Activated naive CD4-positive, alpha-beta T cell treated with anti-CD3 and anti-CD28 coated beads, Interleukin-2, amount 10 ng/mL, durations not matched to agents 7 days and 5 days (primary cell): ENCODE measurements at places on chromosomes 12 and 14.

- no peaks in the 10 kb centered on the region for H3K27me3 ChIP-seq
- H3K4me3 ChIP-seq, result no peak overlapping the region
- H3K27ac ChIP-seq, result peak overlapping the region; percentile 86
- DNase-seq, result peak; percentile 37
- H3K4me1 ChIP-seq, result peaks cover 85% of the 10 kb centered on the region
These were observed 183.8 kb upstream of the HIF1A start for GRCh38 chr14:61511558-61511948.

- DNase-seq, result no peak
- H3K4me3 ChIP-seq, result no peak overlapping the region
- H3K27me3 ChIP-seq, result peaks cover 79% of the 10 kb centered on the region
- no peaks in the 10 kb centered on the region for H3K36me3 ChIP-seq
- H3K4me1 ChIP-seq, result no peaks in the 10 kb centered on the region
- no peak overlapping the region for H3K27ac ChIP-seq
These were observed 3.8 kb upstream of the PLEKHG6 start for GRCh38 chr12:6306599-6307220.

DNA sequence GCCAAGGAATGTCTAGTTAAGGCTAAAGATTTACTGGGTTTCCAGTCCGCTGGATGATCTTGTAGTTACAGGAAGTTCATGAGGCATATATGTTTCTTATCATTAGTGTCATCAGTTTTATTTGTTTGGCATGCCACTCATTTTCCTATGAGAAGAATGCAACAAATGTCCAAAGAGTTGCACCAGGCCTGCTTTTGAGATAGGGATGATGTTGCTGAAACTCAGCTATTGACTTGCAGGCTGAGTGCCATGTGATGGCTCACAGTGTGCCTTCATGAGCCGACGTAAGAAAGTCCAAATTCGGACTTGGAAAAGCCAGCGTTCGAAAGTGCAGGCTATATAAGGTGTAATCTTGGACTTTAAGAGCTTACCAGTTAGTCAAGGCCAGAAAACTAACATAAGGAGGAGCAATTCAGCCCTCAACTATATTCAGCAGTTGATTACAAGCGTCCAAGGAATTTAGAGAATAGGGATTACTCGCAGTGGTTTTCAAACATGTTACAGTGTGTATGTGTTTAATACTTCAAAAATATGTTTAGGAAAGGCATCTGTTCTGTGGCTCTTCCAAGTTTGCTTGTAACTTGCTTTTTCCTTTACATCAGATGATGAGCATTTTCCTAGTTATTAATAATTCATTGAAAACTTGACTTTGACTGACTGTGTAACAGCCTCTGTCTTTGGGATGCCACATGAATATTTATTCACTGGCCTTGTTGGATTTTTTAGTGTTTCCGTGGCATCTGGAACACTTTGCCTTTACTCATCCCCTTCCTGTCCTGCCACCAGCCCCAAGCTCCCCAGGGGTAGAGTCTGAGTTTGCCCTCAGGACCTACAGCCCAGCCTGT, 101.3 kb downstream of the LGMN start:
- peaks cover 64% of the 10 kb centered on the region for H3K4me1 ChIP-seq
- no peak for DNase-seq
- peak overlapping the region; percentile 89 for H3K27ac ChIP-seq
- peaks cover 21% of the 10 kb centered on the region for H3K36me3 ChIP-seq
- no peaks in the 10 kb centered on the region for H3K27me3 ChIP-seq

GRCh38 chr12:113030875-113031525, 25.5 kb upstream of the DTX1 start:
- H3K4me1 ChIP-seq, result no peaks in the 10 kb centered on the region
- peaks cover 21% of the 10 kb centered on the region for H3K27me3 ChIP-seq
- no peak overlapping the region for H3K4me3 ChIP-seq
- no peak overlapping the region for H3K27ac ChIP-seq
- DNase-seq, result no peak

- no peak overlapping the region for H3K27ac ChIP-seq
- no peak overlapping the region for H3K4me3 ChIP-seq
- H3K36me3 ChIP-seq, result no peaks in the 10 kb centered on the region
- no peak for DNase-seq
These were observed 621.3 kb upstream of the TBX3 start for GRCh38 chr12:115305275-115305674.

- DNase-seq, result no peak
- H3K4me1 ChIP-seq, result peaks cover 41% of the 10 kb centered on the region
- H3K27me3 ChIP-seq, result no peaks in the 10 kb centered on the region
- H3K27ac ChIP-seq, result no peak overlapping the region
These were observed 1.8 kb upstream of the TBK1 start for GRCh38 chr12:64450057-64450640.

GRCh38 chr14:50062438-50063085, 53.8 kb downstream of the VCPKMT start:
- H3K4me3 ChIP-seq, result peak overlapping the region; percentile 88
- peaks cover 95% of the 10 kb centered on the region for H3K4me1 ChIP-seq
- peak; percentile 90 for DNase-seq
- no peaks in the 10 kb centered on the region for H3K27me3 ChIP-seq

GRCh38 chr14:89339579-89339978, 77.5 kb downstream of the FOXN3 start:
- H3K27me3 ChIP-seq, result no peaks in the 10 kb centered on the region
- no peak for DNase-seq
- no peak overlapping the region for H3K4me3 ChIP-seq
- peaks cover 7% of the 10 kb centered on the region for H3K4me1 ChIP-seq
- H3K27ac ChIP-seq, result peak overlapping the region; percentile 45

GRCh38 chr12:20475542-20475941, 107.2 kb downstream of the PDE3A start:
- no peaks in the 10 kb centered on the region for H3K36me3 ChIP-seq
- DNase-seq, result no peak
- no peak overlapping the region for H3K27ac ChIP-seq
- no peak overlapping the region for H3K4me3 ChIP-seq
- no peaks in the 10 kb centered on the region for H3K4me1 ChIP-seq

GRCh38 chr14:91344096-91344495, 73.5 kb downstream of the CCDC88C start:
- H3K36me3 ChIP-seq, result peaks cover 56% of the 10 kb centered on the region
- no peak overlapping the region for H3K4me3 ChIP-seq
- no peak for DNase-seq
- no peak overlapping the region for H3K27ac ChIP-seq

- H3K4me1 ChIP-seq, result no peaks in the 10 kb centered on the region
- no peak for DNase-seq
- H3K27ac ChIP-seq, result no peak overlapping the region
- peaks cover 8% of the 10 kb centered on the region for H3K27me3 ChIP-seq
These were observed 10.0 kb upstream of the TBC1D30 start for GRCh38 chr12:64814432-64814831.

GRCh38 chr12:39873065-39873464, 232.8 kb downstream of the SLC2A13 start:
- no peaks in the 10 kb centered on the region for H3K27me3 ChIP-seq
- H3K4me1 ChIP-seq, result no peaks in the 10 kb centered on the region
- H3K4me3 ChIP-seq, result no peak overlapping the region
- no peak overlapping the region for H3K27ac ChIP-seq

DNA sequence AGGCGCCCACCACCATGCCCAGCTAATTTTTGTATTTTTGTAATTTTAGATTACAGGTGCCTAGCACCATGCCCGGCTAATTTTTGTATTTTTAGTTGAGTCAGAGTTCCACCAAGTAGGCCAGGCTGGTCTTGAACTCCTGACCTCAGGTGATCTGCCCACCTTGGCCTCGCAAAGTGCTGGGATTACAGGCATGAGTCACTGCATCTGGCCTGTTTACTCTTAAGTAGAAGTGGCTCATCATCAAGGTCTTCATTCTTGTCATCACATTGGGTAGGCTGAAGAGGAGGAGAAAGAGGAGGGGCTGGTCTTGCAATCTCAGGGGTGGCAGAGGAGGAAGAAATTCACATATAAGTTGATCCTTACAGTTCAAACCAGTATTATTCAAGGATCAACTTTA, 152.4 kb upstream of the ATP2B1 start:
- H3K36me3 ChIP-seq, result peaks cover 29% of the 10 kb centered on the region
- peaks cover 50% of the 10 kb centered on the region for H3K4me1 ChIP-seq
- no peak for DNase-seq
- H3K27me3 ChIP-seq, result no peaks in the 10 kb centered on the region
- no peak overlapping the region for H3K4me3 ChIP-seq

DNA sequence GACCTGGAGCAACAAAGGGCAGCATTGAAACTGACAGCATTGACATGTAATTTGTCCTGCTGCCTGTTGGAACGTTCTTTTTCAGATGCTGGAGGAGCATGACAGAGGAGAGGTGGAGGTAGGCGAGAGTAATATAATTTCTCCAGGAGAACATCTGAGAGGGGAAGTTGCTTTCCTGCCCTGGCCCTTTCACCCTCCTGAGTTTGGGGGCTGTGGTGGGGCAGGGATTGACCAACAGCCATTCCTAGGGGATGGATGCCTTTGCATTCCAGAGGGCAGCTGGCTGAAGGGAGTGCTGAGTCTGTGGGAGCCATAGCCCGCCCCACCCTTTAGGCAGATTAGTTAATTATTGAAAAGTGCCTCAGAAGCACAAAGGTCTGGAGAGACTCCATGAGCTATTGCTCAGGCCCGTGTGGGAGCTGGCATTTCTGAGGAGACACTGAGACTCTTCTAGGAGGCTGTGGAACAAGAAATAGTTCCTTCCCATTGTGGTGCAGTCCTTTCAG, 73.5 kb downstream of the ARF6 start:
- peaks cover 2% of the 10 kb centered on the region for H3K36me3 ChIP-seq
- no peak overlapping the region for H3K4me3 ChIP-seq
- H3K27ac ChIP-seq, result no peak overlapping the region
- H3K27me3 ChIP-seq, result no peaks in the 10 kb centered on the region

DNA sequence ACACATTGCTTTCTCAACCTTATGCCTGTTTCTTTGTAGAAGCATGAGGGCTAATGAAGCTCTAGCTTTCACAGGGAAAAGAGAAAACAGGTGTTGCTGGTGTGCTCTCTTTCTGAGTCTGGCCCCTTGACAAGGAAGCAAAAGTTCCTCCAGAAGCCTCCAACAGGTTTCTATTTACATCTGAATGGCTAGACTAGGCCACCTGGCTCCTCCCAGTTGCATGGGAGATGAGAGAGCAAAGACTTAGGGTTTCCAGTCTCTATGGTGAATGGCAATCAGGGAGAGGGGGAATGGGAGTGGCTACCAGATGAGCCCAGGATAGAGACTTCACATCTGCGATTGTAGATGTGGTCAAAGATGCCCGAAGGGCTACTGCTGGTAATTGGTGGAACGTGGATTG, 138.1 kb upstream of the PLXNC1 start:
- H3K27ac ChIP-seq, result no peak overlapping the region
- H3K27me3 ChIP-seq, result peaks cover 4% of the 10 kb centered on the region
- peaks cover 20% of the 10 kb centered on the region for H3K36me3 ChIP-seq
- DNase-seq, result no peak
- H3K4me1 ChIP-seq, result peaks cover 42% of the 10 kb centered on the region

DNA sequence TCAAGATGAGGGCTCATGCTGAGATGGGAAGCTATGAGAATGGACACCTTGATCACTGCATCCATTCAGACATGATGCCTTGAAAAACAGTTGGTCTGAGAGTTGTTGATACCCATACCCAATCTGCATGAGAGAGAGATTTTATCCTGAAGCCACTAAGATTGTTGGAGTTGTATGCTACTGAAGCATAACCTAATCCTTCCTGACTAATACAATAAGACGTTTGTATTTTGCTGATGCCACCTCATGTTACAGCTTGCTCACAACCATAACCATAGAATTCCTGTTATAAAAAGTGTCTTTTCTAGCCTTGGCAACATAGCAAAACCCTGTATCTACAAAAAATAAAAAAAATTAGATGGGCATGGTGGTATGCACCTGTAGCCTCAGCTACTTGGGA, 12.7 kb upstream of the SERPINA1 start:
- no peaks in the 10 kb centered on the region for H3K4me1 ChIP-seq
- peaks cover 11% of the 10 kb centered on the region for H3K27me3 ChIP-seq
- H3K4me3 ChIP-seq, result no peak overlapping the region
- no peaks in the 10 kb centered on the region for H3K36me3 ChIP-seq
- DNase-seq, result no peak
- H3K27ac ChIP-seq, result no peak overlapping the region

GRCh38 chr14:71245659-71246361, 338.6 kb downstream of the PCNX1 start:
- no peak overlapping the region for H3K4me3 ChIP-seq
- peak overlapping the region; percentile 93 for H3K27ac ChIP-seq
- H3K36me3 ChIP-seq, result peaks cover 27% of the 10 kb centered on the region
- peaks cover 46% of the 10 kb centered on the region for H3K4me1 ChIP-seq
- peaks cover 6% of the 10 kb centered on the region for H3K27me3 ChIP-seq
- DNase-seq, result peak; percentile 50

DNA sequence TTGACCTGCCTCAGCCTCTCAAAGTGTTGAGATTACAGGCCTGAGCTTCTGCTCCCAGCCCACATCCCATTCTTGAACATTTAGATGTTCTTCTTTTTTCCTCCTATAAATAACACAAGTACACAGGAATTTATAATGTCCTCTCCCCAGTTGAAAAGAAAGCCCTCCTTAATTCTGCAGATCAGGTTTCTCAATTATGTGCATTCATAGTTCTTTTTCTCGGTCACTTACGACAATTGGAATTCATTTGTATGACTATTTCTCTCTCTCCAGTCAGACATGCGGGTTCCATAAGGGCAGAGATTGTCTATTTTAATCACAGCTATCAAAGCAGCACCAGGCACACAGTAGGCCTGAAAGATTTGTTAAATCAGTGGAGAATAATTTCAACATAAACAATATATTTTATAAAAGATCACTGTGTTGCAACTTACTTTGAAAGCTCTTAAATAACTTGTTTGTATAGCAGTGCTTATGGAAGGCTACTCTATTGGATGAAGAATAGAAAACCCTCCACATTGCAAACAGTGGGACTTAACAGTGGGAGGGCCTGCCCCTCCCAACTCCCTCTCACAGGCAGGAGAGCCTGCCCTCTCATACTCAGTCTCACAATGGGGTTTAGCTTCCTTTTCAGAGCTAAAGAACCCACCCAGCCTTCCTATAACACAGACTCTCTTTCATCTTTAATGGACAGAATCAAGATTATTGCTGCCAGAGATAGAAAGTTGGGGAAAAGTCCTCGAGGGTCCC, 84.1 kb upstream of the TRAF3 start:
- no peak overlapping the region for H3K27ac ChIP-seq
- peaks cover 20% of the 10 kb centered on the region for H3K4me1 ChIP-seq
- H3K36me3 ChIP-seq, result no peaks in the 10 kb centered on the region
- no peak for DNase-seq
- H3K4me3 ChIP-seq, result no peak overlapping the region
